ENCODE measurements at places on chromosomes 12 and 14.

- no peak for DNase-seq
These were observed 14.0 kb downstream of the PLBD2 start for GRCh38 chr12:113372371-113372770.

- DNase-seq: no peak
These were observed 19.7 kb upstream of the MON2 start for GRCh38 chr12:62446754-62447452.

GRCh38 chr14:81454572-81455218 is 54.6 kb upstream of the STON2 start:
- no peak for DNase-seq

DNA sequence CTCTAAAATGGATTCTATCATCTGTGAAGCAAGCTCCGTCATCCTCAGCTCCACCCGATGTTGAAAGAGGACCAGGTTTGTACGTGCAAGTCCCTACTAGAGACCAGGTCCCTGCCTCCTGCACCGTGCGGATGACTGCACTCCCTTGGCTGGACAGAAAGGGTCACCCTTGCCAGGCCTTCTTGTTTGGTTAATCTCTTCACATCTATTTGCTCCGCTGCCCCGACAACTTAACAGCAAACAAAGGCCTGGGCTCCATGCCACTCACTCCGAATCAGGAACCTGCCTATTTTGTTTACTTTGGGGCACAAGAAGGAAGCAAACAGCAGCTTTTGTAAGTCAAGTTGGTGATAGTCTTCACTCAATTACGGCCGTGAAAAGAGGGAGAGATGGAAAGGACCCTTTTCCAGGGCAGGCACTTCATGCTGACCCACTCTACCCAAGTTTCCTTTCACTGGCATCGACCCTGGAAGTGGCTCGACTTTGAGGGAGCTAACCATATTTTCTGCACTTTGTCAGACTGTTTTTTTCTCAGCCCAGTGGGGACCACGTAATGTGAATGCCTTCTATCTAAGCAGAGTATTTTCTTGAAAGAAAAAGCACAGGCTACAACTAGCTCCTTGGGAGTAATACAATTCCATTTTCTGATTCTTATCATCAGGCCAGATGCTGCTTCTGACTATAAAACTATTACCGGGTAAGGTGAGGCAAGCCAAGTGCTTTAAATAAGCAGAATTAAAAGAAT is 202.6 kb downstream of the FOXN3 start:
- DNase-seq: no peak

DNA sequence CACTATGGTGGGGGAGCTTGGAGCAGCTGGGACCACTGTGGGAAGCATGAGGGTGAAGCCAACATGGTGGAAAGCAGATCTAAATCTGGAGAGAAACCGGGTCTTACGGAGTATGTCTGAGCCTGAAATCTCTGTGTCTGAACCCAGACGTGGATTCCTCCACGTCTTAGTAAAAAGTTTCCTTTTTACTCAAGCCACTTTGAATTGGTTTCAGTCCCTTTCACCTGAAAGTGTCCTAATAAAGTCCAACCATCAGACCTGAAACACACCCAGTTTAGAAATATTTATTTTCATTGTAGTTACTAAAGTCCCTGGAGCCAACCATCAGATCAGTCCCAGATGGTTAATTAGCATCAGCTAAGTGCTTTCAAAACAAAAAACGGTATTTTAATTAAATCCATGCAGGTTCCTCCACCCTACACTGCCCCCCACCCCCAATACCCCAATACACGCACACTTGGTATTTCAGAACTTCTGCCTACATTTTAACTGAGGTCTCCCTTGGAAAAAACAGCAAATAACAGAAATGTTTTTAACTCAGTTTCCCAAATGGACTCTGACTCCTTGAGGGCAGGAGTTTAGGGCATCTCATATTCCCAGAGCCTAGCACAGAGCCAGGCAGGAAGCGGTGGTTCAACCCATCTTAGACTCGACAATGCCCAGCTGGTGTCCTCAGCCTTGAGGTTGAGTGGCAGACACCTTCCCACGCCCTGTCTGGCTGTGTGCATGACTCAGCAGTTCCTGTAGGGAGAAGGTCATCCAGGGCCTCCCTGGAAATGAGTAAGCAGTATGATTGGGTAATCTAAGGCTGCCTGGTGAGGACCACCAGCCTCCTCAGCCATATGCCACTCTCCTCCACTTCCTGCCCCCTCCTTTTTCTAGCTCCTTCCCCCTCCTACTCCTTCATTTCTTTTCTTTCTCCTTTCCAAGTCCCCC is 175.8 kb downstream of the TTC8 start:
- no peak for DNase-seq

- DNase-seq: no peak
These were observed 23.0 kb upstream of the TC2N start for GRCh38 chr14:91890291-91890749.

DNA sequence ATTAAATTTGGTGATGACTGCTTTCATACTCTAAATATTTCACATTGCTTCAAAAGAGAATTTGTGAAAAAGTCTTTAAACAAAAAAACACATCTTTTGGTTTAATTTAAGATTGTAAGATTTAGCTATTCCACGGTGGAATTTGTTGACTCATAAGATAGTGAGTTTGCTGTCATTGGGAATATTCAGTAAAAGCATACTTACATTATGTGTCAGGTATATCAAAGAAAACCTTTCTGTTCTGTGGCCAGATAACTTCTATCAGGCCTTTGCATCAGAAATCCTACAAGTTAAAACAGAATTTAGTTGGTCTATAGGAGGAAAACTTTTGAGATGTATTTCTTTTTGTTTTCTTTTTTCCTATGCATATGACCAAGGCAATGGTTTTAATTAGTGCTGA is 148.8 kb upstream of the E2F7 start:
- no peak for DNase-seq

- DNase-seq: no peak
These were observed 184.6 kb upstream of the TMEM260 start for GRCh38 chr14:56394826-56395530.

GRCh38 chr14:85475113-85475512 is 54.8 kb upstream of the FLRT2 start:
- no peak for DNase-seq

DNA sequence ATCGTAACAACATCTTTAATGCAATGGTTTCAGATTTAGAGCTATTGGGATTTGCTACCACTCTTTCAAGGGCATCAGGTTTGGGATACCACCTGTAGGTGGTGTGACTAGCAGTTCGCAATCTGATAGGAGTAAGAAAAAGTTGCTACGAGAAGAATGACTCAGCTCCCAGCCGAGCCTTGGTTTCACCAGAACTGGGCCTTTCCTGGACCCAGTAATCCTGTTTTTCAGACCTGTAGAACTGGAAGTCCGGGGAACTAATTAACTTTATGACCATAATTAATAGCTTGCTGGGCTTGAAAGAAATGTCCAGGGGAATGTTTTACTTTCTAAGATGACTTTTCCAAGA is 770 bp downstream of the ABHD4 start:
- peak; percentile 43 for DNase-seq

DNA sequence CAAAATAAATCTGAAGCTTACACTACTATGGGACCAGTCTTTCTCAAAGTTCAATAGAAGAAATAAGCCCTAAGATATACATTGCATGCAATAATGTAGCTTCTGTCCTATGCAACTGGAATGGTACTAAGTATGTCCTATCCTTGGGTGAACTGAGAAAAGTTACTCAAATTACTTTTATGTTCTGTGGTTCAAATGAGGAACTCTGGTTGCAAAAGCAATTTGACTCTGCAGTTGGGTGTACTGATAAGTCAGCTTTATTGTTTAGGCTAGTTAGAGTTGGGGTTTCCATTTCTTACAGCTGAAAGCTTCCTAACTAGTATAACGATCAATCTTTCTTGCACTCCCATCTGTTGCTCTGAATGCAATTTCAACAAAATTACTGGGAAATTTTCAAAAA is 29.2 kb downstream of the GPR135 start:
- no peak for DNase-seq

Measured in GM10248 (cell line).